ENCODE measurements at places on chromosomes 12 and 14.

DNA sequence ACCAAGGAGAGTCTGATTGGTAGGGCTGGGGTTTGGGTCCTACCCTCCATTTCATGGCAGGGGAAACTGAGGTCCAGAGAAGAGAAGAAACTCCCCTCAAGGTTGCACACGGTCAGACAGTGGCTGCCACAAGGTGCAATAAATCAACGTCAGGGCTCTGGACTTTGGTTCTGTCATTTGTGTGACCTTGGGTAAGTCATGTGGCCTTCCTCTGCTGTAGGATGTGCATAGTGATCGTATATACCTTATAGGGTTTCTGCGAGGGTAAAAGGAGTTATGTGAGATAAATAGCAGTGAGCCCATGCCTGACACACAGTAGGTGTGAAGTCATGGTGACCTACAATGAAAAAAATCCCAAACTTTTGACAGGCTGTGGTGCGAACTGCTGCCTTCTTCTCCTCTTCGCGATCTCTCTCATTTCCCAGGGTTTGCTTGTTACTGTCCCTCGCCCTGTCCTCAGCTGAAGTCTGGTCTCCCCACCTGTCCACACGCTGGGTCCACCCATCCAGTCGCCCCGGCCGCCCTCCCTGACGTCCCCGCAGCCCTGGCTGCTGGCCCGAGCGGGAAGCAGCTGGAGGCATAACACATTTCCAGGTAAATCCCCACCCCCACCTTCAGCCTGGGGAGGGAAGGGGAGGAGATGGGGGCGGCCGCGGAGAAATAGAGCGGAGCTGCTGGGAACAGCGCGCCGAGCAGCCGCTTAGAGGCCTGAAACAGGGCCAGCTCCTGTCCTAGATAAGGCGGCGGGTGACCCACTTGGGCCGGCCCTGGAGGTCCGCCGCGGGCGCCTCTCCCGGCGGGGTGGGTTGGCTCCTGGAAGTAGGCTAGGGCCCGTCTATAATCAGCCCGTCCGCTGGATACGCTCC, 1.8 kb upstream of the FAM222A start:
- DNase-seq = no peak

GRCh38 chr12:115542656-115543055, 734.8 kb downstream of the MED13L start:
- peak; percentile 72 for DNase-seq

DNA sequence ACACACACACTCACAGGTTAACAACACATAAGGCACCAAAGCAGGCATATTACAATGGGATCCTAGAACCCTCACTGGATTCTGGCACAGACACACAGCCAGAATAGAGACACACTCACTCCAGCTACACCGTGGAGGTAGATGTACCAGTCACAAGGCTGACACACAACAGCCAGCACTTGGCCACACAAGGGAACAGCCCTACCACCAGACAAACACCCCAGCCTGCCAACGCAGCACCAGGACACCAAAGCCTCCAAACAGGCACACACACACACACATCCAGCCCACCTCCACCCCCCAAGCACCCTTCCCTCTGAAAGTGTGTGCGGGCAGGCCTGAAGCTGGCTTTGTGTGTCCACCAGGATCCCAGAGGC, 10.9 kb upstream of the ITGB7 start:
- no peak for DNase-seq

- DNase-seq = no peak
These were observed 396.2 kb downstream of the CCDC91 start for GRCh38 chr12:28586481-28586880.

- peak; percentile 2 for DNase-seq
These were observed 93.3 kb downstream of the CALM1 start for GRCh38 chr14:90489916-90490719.

GRCh38 chr12:101115326-101115725, 94.7 kb downstream of the SLC5A8 start:
- no peak for DNase-seq

- no peak for DNase-seq
These were observed 465.6 kb downstream of the MED13L start for GRCh38 chr12:115811929-115812328.

DNA sequence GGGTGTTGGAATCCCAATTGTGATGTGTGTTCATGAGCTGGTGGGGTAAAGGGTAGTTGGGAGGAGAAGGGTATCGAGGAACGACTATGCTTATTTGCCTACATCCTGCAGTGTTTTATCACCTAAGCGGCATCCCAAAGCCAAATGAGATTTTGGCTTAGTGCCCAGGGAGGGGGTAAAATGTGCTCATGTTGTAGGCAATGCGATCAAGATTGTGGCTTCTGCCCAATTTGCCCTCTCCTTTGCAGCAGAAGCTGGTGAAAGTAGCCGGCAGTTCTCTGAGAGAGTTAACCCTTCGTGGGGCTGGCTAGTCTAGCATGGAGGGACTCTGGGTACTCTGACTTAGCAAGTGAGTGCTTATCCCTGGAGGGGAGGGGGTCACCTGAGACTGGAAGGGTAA, 753 bp downstream of the RPH3A start:
- DNase-seq = no peak

DNA sequence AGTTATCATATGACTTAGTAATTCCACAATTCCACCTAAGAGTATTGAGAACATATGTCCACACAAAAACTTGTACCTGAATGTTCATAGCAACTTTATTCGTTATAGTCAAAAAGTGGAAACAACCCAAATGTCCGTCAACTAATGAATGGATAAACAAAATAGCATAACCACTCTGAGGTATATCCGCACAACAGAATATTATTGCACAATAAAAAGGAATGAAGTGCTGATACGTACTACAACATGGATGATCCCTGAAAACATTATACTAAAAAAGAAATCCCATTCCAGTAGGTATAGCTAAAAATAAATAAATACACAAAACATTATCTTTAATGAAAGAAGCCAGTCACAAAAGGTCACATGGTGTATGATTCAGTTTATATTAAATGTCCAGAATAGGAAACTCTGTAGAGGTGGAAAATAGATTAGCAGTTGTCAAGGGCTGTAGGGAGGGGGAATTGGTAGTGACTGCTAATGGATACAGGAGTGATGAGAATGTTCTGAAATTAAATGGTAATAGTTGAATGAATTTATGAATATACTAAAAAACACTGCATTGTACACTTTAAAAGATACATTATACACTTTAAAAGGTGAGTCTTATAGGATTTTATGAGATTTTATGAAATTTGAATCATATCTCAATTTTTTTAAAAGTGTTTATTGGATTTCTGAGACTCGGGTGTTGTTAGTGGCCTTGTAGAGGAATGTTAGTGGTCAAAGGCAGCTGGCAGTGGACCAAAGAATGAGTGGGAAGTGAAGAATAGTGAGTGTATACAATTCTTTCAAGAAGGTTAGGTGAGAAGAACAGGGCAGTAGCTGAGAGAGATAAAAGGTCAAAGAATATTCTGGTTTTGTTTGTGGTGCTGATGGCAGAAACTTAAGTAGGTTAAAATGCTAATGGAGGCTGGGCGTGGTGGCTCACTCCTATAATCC, 36.3 kb upstream of the BAZ1A start:
- peak; percentile 47 for DNase-seq

GRCh38 chr14:98144964-98145363, 1127.0 kb downstream of the BCL11B start:
- DNase-seq = peak; percentile 55

DNA sequence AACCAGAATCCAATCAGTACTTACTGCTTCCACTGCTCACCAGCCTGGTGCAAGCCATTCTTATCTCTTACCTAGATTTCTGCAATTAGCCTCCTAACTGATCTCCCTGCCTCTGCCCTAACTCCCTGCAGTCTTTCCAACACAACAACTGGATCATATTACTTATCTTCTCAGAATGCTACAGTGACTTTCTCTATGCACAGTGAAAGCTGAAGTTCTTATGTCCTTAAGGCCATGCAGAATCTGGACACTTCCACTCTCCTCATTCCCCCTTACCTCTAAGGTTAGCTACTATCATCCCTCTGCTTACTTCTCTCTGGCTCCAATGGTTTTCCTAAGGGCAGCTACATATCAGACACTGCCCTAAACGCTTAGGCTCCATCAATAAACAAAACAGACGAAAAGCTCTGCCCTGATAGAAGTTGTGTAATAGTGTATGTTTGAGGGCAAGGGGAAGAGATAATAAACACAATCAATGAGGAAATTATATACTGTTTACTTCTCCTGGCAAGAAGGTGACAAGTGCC, 4.0 kb downstream of the KTN1 start:
- DNase-seq = no peak

- no peak for DNase-seq
These were observed 271.4 kb upstream of the SRRM4 start for GRCh38 chr12:118709946-118710345.

DNA sequence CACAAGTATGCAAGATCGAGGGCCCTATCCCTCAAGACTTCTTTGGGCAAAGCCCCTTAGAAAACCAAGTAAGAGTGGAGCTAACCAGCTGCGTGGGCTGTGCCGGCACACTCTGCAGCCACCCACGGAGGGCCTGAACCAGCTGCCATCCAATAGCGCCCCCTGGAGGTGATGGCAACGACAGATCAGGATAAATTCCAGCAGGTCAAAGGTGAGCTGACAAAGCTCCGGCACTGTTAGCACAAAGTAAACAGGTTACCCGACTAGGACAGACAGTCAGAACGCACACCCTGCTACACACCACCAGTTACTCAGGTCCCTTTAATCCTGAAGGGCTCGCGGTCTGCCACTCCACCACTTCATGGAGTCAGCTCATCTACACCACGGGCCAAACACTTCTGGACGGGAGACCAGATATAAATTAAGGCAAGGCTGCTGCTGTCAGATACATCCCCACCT, 4.9 kb downstream of the ZBTB39 start:
- peak; percentile 31 for DNase-seq

DNA sequence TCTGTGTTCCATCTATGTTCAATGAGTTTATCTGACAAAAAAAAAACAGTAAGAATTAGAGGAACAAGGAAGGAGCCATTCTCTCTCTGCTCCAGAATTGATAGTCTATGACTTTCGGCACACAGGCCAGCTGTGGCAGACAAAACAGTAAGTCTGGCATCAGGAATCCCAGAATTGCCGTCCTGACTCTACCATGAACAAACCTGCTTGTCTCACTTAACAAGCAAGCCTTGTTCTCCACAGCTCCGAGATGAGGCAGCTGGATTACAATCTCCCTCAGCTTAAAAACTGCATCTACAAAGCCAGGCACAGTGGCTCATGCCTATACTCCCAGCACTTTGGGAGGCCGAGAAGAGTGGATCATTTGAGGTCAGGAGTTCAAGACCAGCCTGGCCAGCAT, 153.6 kb upstream of the TMCC3 start:
- no peak for DNase-seq

DNA sequence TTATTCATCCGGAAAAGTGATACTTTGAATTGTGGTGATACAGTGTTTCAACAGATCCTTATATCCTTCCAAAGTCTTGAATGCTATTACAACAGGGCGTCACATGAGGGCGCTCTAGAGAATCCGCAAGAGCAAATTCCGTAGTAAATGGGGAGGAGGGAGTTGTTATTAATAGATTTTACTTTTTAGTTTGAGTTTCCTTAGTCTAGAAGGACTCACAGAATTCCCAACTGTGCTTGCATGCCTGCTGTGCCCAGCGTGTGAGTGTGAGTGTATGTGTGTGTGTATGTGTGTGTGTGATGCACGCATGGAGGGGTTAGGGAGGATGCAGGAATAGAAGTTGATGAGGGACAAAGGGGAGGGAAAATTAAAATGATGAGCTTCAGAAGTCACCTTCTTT, 375.3 kb downstream of the C12orf75 start:
- peak; percentile 31 for DNase-seq

DNA sequence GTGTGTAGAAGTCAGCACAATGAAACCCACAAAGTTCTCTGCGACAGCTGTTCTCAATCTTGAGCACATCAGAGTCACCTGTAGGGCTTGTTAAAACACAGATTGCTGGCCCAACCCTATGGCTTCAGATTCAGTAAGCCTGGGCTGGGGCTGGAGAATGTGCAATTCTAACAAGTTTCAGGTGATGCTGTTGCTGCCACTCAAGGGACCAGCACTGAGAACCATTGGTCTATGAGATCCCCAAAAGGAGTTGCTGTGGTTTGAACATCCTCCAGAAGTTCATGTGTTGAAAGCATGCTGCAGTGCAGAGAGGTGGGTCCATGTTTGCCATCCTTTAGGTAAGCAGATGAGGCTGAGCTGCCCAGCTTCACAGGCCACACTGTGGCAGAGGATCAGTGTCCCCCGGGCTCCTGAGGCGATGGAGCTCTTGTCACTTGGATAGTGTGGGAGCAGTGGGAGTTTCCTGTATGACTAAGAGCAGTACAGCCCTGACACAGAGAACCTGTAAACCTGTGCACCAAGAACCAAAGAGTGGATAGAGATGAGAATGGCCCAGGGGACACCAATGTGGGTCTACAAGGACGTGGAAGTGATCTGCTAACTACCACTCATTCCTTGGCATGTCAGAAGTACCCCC, 8.0 kb upstream of the RTRAF start:
- no peak for DNase-seq

DNA sequence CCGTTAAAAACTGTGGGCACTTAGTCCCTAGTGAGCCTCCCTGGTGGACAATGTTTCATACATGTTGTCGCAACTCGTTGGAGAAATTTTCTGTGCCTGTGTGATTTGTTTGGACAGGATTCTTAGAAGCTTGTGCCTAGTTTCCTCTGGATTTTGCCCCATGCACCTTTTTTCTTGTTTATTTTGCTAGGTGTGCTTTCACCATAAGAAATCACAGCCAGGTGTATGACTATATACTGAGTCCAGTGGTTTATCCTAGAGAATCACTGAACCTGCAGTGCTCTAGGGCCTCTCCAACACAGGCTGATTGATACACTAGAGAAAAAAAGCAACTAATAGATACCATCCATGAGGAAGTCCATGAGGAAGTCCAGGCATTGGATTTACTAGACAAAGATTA, 33.1 kb upstream of the OASL start:
- no peak for DNase-seq

Measured in RPMI7951 (cell line).